K562 (cell line): ENCODE measurements at places on chromosomes 1 and 21.

DNA sequence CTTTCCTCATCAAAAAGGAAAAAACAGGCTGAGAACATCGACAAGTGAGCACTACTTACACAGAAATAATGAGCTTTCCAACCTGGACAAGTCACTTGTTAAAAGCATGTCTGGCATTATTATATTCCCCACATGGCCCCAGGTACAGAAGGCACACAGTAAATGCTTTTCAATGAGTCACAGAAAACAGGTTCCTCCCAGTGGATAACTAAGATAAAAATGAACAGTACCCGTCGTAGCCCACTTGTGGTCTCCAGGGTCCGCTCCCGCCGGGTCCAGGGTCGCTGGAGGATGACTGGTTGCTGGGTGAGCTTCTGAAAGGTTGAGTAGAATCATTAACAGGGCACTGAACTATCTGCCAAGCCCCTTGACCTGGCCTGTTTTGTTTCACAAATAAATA, 186.6 kb downstream of the SIPA1L2 start:
- no peak for DNase-seq
- no peak overlapping the region for H3K4me3 ChIP-seq
- no peaks in the 10 kb centered on the region for H3K36me3 ChIP-seq
- peaks cover 4% of the 10 kb centered on the region; the same call in 1 of the 2 replicates for H3K27me3 ChIP-seq
- no peaks in the 10 kb centered on the region for H3K4me1 ChIP-seq

DNA sequence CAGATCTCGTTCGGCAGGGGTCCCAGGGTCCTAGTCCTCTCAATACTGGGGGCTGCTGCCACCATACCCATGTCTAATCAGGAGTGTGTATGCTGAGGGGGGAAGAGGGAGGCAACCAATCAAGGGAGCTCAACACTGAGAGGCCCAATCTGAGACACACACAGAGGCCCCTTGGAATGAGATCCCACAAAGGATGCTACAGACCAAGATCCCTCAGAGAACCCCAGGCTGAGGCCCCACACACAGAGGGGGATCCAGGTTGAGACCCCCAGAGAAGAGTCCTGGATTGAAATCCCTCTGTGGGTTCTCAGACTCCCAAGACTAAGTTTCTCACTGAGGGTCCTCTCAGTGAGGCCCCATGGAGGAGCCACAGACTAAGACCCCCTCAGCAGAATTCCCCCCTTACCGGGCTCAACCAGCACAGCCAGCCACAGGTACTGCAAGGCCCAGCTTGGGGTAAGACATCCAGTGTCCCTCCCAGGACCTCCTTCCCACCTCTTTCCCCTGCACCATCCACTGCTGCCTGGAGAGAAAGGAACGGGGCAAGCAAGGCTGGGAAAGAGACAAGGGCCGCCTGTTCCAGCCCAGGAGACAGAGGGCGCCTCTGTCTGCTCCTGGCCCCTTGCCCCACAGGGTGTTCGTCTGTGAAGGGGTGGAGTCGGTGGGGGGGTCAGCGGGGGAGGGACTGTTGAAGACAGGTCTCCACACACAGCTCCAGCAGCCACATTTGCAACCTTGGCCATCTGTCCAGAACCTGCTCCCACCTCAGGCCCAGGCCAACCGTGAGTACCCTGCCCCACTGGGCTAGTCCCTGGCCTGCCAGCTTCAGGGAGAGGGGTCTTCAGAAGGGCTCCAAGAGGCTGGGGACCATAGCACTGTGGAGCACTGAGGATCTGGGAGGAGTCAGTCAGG, at the start of gene S100A1:
TSS of gene S100A1 (plus strand) at position 720 of the 912 bp plus-strand sequence. CDS start 2,088 bp downstream, outside the sequence.
- H3K4me3 ChIP-seq: peak within 1 kb of the TSS; percentile 49
- H3K36me3 ChIP-seq: peaks cover 9% of the 10 kb centered on the region; the same call in 2 of the 3 replicates
- peak within 1 kb of the TSS; percentile 82 for H3K27ac ChIP-seq
- H3K27me3 ChIP-seq: no peaks in the 10 kb centered on the region
- peaks cover 26% of the 10 kb centered on the region for H3K4me1 ChIP-seq
- peak; percentile 83 for DNase-seq

DNA sequence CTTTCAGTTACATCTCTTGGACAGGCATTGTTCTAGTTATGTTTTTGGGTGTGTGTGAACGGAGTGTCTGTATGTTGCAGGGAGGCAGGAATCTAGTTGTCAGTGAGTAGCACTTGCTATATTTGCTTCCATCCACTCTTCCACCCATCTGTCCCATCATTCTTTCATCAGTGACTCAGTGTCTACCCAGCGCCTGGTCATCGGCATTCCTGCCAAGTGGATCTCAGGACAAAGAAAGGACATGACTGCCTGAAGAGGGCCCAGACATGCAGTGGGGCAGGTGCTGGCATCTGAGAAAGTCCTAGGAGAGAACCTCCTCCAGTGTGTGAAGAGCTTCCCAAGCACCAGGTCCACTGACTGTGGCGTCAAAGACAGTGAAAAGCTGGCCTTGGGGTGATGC, 27.3 kb upstream of the MAGOH start:
- peaks cover 95% of the 10 kb centered on the region for H3K36me3 ChIP-seq
- no peak for DNase-seq
- no peak overlapping the region for H3K4me3 ChIP-seq
- no peaks in the 10 kb centered on the region for H3K4me1 ChIP-seq

- DNase-seq: peak; percentile 31
- peak overlapping the region; percentile 18; the same call in 1 of the 3 replicates for H3K27ac ChIP-seq
- H3K4me1 ChIP-seq: no peaks in the 10 kb centered on the region
- H3K36me3 ChIP-seq: peaks cover 39% of the 10 kb centered on the region
- H3K27me3 ChIP-seq: no peaks in the 10 kb centered on the region
- H3K4me3 ChIP-seq: no peak overlapping the region
Measured at GRCh38 chr1:184743062-184743756, 11.4 kb downstream of the EDEM3 start.

DNA sequence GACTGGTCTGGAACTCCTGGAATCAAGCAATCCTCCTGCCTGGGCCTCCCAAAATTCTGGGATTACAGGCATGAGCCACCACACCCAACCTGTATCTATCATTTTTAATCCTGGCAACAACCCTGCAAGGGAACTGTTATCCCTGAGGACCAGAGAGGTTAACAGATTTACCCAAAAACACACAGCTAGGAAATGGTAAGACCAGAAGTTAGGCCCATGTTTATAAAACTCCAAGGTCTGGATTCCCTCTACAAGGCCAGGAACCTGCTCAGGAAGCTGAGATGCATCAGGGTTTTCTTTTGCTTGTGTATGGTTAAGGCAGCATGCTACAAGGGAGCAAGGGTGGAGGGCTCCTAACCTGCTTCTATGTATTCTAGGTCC, 17.8 kb upstream of the TTC39A start:
- H3K4me3 ChIP-seq: no peak overlapping the region
- H3K36me3 ChIP-seq: no peaks in the 10 kb centered on the region
- peaks cover 8% of the 10 kb centered on the region for H3K27me3 ChIP-seq

GRCh38 chr1:89489047-89489729, 35.4 kb upstream of the LRRC8B start:
- H3K36me3 ChIP-seq: no peaks in the 10 kb centered on the region
- no peak for DNase-seq
- H3K4me3 ChIP-seq: no peak overlapping the region
- H3K27ac ChIP-seq: no peak overlapping the region
- H3K27me3 ChIP-seq: no peaks in the 10 kb centered on the region; the same call in none of the 2 replicates

DNA sequence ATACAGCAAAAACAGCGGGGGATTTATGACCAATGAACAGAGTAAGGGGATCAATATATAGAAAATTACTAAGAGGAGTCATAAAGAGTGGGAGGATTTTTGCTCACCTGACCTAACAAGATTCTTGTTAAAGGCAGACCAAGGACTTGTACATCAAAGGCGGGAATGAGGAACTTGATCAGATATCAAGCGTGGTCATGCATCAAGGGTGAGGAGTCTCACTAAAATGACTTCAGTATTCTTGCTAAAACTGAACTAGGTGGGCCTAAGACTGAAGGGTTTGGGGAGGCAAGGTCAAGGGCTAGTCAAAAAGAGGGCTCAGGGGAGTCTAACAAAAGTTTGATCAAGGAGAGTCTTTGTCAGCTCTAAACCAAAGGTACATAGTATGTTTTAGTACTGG, 2.1 kb downstream of the MOV10 start:
- peaks cover 42% of the 10 kb centered on the region for H3K4me1 ChIP-seq
- peak overlapping the region; percentile 71; the same call in 1 of the 2 replicates for H3K4me3 ChIP-seq
- no peak overlapping the region; the same call in 2 of the 3 replicates for H3K27ac ChIP-seq
- no peak for DNase-seq
- no peaks in the 10 kb centered on the region for H3K27me3 ChIP-seq

GRCh38 chr21:31447505-31447904, 103.4 kb upstream of the TIAM1 start:
- H3K4me1 ChIP-seq: no peaks in the 10 kb centered on the region
- H3K4me3 ChIP-seq: no peak overlapping the region
- H3K27ac ChIP-seq: no peak overlapping the region
- H3K36me3 ChIP-seq: no peaks in the 10 kb centered on the region
- H3K27me3 ChIP-seq: peaks cover 10% of the 10 kb centered on the region; the same call in 1 of the 2 replicates

- H3K27me3 ChIP-seq: no peaks in the 10 kb centered on the region
- no peak overlapping the region for H3K4me3 ChIP-seq
- no peak for DNase-seq
Measured at GRCh38 chr1:207893737-207894582, 17.0 kb downstream of the CD34 start.

- H3K27ac ChIP-seq: peak overlapping the region; percentile 50; the same call in 2 of the 3 replicates
- no peak overlapping the region for H3K4me3 ChIP-seq
- H3K27me3 ChIP-seq: no peaks in the 10 kb centered on the region
Measured at GRCh38 chr1:36304970-36305914, 926 bp upstream of the SH3D21 start.

DNA sequence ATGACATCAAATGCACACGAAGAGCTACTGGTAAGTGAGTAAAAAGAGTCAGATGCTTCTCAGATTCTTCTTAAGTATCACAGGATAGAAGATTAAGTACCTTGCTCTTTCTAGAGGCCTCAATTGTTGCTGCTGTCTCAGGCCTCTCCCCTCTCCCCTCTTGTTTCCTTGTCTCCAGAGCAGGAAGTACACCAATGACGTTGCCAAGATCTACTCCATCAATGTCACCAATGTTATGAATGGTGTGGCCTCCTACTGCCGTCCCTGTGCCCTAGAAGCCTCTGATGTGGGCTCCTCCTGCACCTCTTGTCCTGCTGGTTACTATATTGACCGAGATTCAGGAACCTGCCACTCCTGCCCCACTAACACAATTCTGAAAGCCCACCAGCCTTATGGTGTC, 21.3 kb upstream of the SARS1 start:
- H3K4me3 ChIP-seq: no peak overlapping the region
- no peaks in the 10 kb centered on the region for H3K27me3 ChIP-seq
- peaks cover 40% of the 10 kb centered on the region; the same call in 2 of the 3 replicates for H3K4me1 ChIP-seq
- DNase-seq: no peak

- H3K4me1 ChIP-seq: no peaks in the 10 kb centered on the region
- DNase-seq: no peak
- no peaks in the 10 kb centered on the region for H3K36me3 ChIP-seq
Measured at GRCh38 chr1:198763298-198763714, 124.5 kb downstream of the PTPRC start.

GRCh38 chr1:156750191-156750672, 1.2 kb downstream of the HDGF start:
- peaks cover 40% of the 10 kb centered on the region for H3K4me1 ChIP-seq
- peak; percentile 38 for DNase-seq
- H3K27ac ChIP-seq: peak overlapping the region; percentile 89
- H3K27me3 ChIP-seq: no peaks in the 10 kb centered on the region
- H3K4me3 ChIP-seq: peak overlapping the region; percentile 95
- peaks cover 41% of the 10 kb centered on the region for H3K36me3 ChIP-seq

DNA sequence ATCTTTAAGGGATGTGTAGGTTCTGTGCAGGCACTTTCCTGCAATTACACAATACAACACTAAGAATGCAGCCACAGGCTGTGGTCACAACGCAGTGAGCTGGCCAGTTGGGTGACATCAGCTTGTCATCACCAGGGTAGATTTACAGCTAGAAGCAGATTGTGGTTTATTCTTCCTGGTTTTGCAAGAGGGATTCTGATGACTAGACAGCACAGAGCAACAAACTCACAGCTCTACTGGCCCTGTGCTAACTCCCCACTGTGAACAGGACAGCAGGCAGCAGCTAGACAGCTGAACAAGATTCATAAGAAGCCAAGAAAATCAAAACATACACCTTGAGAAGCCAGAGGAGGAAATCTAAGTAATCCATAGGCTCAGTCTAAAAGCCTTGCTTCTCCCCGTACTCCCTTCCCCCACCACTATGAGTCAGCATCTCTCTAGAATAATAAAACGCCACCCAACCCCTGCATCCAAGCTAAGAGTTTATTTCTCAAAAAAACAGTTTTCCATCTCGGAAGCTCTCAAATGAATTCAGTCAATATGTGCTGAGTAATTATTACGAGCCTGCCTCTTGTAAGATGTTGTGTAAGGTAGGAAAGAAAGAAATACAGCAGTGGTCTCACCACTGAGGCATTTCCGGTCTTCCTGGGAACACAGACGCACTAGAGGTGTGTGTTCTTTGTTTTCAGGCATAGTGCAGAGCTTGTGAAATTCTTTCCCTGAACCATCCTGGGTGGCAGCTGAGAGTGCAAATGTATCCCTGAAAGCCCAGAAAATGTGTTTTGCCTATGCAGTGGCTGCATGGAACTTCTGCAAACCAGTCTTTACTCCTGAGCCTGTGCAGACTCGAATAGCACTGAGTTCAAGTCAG, 162.8 kb downstream of the NTPCR start:
- H3K27me3 ChIP-seq: no peaks in the 10 kb centered on the region
- peak; percentile 85 for DNase-seq
- H3K27ac ChIP-seq: peak overlapping the region; percentile 74
- no peaks in the 10 kb centered on the region for H3K36me3 ChIP-seq
- H3K4me3 ChIP-seq: no peak overlapping the region

DNA sequence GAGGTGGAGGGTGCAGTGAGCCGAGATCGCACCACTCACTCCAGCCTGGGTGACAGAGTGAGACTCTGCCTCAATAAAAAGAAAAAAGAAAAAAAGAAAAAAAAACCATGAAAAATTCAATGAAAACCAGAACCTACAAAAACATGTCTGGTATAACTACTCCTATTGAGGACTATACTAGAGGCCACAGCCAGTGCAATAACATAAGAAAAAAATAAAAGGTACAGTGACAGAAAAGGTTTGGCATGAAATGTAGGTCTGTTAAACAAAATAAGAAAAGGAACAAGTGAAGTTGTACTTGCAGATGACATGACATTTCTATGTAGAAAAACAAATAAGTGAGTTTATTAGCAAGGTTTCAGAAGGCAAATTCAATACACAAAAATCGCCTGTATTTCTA, 8.2 kb downstream of the NADK start:
- H3K4me1 ChIP-seq: peaks cover 9% of the 10 kb centered on the region
- H3K36me3 ChIP-seq: peaks cover 87% of the 10 kb centered on the region

DNA sequence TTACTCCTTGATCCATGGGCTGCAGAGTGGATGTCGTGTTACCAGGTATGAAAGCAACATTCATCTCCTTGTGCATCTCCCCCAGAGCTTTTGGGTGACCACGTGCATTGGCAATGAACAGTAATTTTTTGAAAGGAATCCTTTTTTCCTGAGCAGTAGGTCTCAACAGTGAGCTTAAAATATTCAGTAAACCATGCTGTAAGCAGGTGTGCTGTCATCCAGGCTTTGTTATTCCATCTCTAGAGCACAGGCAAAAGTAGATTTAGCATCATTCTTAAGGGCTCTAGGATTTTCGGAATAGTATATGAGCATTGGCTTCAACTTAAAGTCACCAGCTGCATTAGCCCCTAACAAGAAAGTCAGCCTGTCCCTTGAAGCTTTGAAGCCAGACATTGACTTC, 27.3 kb downstream of the AGPAT3 start:
- no peak for DNase-seq
- peaks cover 19% of the 10 kb centered on the region for H3K4me1 ChIP-seq
- H3K27me3 ChIP-seq: no peaks in the 10 kb centered on the region
- H3K36me3 ChIP-seq: peaks cover 39% of the 10 kb centered on the region; the same call in 2 of the 3 replicates
